Sigmoid colon (tissue), 7 donors: ENCODE measurements at places on chromosomes 16 and 17. TPM values are rescaled to one million over a fixed set of nuclear protein-coding genes. Genes with fewer than 3 reads are reported as not detected.
A peak's percentile ranks its signal among the peaks of the same experiment; 100 is the strongest.

Gene GP1BA
- not detected for total RNA-seq

DNA sequence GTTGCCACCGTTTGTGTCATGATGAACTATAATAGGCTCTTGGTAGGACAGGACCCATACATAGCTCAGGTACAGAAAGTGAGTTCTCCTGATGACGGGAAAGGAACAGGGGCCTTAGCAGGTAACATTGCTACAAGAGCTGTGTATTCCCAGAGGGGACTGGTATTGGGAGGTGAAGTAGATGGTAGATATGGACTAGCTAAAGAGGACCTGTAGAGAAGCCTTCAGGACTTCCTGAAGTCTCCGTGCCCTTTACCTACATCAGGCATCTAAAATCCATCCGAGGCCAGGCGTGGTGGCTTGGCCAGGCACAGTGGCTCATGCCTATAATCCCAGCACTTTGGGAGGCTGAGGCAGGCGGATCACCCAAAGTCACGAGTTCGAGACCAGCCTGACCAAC, 12.7 kb upstream of the SMARCD2 start:
- peak; percentile 20 for DNase-seq

Gene PAM16
- total RNA-seq: 52.7 TPM

- DNase-seq: no peak
These were observed 2.0 kb upstream of the ACE start for GRCh38 chr17:63474586-63475460.

DNA sequence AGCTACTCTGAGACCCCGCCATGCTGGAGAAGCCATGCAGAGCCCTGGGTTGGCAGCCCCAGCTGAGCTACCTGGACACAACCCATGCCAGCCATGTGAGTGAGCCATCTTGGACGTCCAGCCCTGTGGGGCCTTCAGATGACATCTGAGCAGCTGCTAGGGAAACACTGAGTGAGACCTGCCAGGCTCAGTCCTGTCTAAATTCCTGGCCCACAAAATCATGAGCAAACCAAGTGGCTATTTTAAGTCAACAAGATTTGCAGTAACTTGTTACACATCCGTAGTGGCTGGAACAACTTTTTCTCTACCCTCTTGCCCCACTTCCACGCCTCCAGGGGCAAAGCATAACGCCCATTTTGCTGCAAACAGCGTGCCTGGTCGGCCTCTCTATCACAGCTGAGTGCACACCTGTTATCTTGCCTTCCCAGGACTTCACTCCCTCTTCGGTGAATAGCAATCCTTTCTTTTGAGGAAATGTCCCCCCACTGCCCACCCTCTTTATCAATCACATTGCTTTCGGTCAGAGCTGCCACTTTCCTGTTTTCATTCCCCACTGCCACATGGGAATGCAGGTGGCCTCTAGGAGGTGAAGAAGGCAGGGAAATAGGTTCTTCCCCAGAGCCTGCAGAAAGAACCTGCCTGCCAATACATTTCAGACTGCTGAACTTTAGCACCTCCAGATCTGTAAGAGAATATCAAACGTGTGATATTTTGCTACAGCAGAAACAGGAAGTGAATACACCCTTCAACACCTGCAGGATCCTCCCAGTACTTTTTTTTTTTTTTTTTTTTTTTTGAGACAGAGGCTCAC, 7.4 kb upstream of the SCIMP start:
- DNase-seq: no peak

Gene GAS2L2
- total RNA-seq: not detected

GRCh38 chr17:68783861-68784260, 171.3 kb downstream of the ABCA8 start:
- DNase-seq: no peak

- no peak for DNase-seq
These were observed 1.9 kb downstream of the PPP4C start for GRCh38 chr16:30077656-30078055.

- no peak for DNase-seq
These were observed 135.6 kb upstream of the N4BP1 start for GRCh38 chr16:48745541-48745940.

DNA sequence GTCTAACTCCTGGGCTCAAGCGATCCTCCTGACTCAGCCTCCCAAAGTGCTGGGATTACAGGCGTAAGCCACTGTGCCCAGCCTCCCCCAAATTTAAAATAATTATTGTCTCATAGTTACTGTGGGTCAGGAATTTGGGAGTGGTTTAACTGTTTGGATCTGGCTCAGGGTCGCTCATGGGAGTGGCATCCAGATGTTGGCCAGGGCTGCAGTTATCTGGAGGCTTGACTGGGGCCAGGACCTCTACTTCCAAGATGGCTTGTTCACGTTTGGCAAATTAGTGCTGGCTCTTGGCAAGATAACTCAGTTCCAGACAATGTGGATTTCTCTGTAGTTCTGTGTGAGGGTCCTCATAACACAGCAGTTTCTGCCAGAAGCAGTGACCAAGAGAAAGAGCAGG, 8.0 kb downstream of the TEN1 start:
- no peak for DNase-seq

DNA sequence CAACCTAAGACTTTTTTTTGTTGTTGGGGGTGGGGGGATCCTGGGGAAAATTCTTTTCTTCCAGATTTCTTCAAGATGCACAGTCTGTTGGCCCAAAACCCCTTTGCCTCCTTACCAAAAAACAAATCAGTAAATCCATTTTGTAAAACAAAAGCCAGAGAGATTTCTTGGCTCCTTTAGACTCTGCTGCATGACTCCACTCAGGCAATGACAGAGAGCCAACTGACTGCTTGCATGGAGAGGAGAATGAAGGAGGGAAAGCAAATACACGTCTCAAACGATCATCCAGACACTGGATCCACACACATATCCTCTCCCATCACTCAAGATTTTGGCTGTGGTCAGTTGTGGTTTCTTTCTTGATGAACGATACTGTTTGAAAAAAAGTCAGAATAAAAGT, 13.8 kb downstream of the COPRS start:
- no peak for DNase-seq

- DNase-seq: no peak
These were observed 4.0 kb upstream of the ABCC3 start for GRCh38 chr17:50630524-50631194.

GRCh38 chr16:11229906-11230305, 26.1 kb downstream of the SOCS1 start:
- no peak for DNase-seq

- DNase-seq: no peak
These were observed 55.1 kb downstream of the CENPV start for GRCh38 chr17:16298140-16298662.

DNA sequence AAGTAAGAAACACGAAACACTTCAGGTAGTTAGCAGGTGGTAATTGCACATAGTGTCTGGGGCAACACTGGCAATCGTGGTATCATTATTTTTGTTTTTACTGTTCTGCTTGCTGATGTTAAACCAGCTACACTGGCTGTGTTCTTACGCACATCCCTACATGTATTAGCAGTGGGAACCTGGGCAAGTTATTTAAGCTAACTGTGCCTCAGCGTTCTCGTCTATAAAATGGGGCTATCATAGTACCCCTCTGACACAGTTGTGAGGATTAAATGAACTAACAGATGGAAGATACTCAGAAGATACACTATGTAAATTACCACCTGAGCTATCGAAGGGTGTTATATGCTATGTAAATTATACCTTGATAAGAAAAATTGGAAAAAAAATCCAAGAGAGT, 117.4 kb downstream of the SNX29 start:
- DNase-seq: no peak

Gene FBXL19
- 10.3 TPM for total RNA-seq

- DNase-seq: no peak
These were observed 4.3 kb upstream of the NUPR1 start for GRCh38 chr16:28543072-28543471.

- peak; percentile 85 for DNase-seq
These were observed 33.2 kb downstream of the CYTH1 start for GRCh38 chr17:78748730-78749317.

GRCh38 chr17:35160354-35161201, 13.0 kb downstream of the UNC45B start:
- DNase-seq: no peak

GRCh38 chr17:7445619-7445968, 733 bp downstream of the CHRNB1 start:
- no peak for DNase-seq

DNA sequence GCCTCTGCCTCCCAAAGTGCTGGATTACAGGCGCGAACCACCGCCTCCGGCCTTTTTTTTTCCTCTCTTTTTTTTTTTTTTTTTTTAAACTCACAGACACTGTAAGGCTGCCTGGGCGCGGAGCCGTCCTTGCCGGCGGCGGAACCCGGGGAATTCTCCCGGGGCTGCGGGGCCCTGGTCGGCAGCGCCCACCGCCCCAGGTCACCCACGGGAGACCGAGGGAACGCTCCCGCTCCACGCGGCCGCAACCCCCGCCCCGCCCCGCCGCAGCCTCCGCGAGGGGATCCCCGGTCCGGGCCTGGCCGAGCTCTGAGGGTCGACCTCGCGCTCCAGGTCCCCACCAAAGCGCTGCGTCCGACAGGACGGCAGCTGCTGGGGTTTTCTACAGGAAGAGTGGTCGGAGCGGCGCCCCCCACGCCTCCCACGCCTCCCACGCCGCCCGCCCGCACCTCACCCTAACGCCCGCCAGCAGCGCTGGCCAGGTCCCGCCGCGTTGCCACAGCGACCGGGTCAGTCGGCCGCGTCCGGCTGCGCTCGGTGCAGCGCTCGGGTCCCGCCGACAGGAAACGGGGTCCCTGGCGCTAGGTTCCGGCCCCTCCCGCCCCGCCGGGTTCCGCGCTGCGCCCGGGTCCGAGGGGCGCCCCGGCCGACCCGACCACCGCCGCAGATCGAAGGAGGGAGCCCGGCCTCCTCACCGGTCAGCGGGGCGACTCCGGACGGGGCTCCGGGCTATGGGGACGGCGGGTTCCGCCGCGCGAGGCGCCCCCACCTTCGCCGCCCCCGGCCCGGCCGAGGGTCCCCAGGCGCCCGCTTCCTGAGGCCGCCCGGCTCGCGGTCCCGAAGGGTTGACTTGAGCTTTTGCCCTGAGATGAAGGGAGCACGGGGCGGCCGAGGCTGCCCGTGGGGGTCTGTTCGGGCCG, at the start of gene CCDC57:
CCDC57 (minus strand) TSS at position 512 of the 920 bp plus-strand sequence. CDS start 10,898 bp downstream, outside the sequence.
- peak; percentile 91 for DNase-seq

Gene KIF2B
- total RNA-seq: not detected

DNA sequence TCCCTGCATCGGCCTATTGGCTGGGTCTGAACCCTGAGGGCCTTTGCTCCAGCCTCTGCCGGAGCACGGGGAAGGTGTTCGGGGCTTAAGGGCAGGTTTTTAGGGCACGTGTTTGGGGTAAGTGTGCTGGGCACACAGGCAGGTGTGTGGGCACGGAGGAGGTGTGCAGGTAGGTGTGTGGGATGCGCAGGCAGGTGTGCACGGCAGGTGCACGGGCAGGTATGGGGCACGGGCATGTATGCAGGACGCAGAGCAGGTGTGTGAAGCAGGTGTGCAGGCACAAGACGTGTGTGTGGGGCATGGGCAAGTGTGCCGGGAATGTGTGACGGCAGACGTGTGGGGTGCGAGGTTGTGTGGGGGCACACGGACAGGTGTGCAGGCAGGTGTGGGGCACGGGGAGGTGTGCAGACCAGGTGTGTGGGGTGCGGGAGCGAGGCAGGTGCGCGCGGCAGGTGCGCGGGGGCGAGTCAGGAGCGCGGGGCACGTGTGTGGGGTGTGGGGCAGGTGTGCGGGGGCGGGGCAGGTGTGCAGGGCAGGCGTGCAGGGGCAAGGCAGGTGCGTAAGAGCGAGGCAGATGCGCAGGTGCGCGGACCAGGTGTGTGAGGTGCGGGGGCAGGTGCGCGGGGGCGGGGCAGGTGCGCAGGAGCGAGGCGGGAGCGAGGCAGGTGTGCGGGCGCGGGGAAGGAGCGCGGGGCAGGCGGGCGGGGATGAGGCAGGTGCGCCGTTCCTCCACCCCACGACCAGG, 28.6 kb upstream of the METRNL start:
- DNase-seq: peak; percentile 73

DNA sequence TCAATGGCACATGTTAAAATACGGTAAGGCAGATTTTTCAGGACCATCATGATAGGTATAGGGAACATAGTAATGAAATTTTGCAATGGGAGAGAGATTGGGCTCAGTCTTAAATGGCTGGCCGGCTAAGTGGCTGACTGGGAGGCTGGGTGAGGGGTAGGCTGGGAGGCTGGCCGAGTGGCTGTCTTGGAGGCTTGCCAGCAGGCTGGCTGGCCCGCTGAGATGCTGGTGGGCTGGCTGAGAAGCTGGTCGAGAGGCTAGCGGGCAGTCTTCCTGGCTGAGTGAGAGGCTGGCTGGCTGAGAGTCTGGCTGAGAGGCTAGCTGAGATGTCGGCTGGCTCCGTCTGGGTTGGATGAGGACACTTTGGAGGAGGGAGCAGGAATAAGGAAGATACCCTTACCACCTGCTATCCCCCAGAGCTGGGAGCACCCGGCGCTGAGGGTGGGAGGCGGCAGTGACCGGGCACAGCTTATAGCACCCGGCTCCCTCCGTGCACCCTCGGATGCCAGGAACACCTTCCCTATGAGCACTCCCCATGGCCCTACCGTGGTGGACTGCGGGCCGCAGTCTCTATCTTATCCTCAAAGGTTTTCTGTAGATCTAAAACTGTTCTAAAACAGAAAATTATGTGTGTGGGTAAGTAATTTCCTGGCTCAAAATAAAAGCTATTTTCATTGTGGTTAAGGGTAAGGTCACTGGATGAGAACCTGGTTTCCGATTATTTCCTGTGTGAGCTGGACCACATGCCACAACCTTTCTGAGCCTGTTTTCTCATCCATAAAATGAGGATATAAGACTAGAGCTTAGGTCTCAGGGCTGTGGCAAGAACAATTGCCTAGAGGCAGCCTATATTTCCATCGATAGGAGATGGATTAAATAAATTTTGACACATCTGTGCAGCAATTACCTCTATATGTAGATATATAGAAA, 34.5 kb upstream of the TMC5 start:
- DNase-seq: no peak

Gene KRTAP4-3
- total RNA-seq: not detected

Gene HOXB1
- not detected for total RNA-seq

- peak; percentile 4 for DNase-seq
These were observed 429.7 kb downstream of the SLC39A11 start for GRCh38 chr17:72662827-72663190.

GRCh38 chr17:78763561-78763960, 18.5 kb downstream of the CYTH1 start:
- DNase-seq: no peak

Gene C16orf96
- not detected for total RNA-seq

GRCh38 chr17:65895969-65896368, 296.0 kb downstream of the CEP112 start:
- DNase-seq: no peak

DNA sequence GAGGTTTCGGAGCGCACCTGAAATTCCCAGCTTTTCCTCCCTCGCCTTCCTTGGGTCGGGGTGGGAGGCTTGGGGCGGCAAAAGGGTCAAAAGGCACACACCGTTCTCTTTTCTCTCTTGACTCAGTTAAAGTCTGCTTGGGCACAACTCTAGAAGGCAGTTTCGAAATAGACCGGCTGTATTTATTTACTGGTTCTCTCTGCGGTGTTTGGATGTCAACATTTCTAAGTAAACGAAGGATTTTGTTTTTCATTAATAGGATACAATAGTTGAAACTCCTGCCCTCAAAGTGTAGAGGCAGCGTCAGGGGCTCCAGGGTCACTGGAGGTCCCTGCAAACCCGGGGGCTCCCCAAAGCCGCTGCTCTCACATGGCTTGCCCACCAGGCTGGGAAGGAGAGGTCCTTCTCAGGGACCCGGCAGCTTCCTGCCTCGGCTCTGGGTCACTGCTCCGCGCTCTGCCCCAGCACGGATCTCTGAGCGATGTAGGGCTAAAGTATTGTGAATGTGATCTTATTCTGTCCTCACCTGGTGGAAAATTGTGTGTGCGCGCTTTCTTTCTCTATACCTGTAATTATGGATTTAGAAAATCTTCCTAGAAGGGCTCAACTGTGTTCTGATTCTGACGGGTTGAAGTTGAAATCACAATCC, 952 bp downstream of the BMERB1 start:
- DNase-seq: no peak

- DNase-seq: no peak
These were observed 690 bp downstream of the RPL23 start for GRCh38 chr17:38852771-38853291.
